ENCODE measurements at places on chromosomes 13 and 19.

DNA sequence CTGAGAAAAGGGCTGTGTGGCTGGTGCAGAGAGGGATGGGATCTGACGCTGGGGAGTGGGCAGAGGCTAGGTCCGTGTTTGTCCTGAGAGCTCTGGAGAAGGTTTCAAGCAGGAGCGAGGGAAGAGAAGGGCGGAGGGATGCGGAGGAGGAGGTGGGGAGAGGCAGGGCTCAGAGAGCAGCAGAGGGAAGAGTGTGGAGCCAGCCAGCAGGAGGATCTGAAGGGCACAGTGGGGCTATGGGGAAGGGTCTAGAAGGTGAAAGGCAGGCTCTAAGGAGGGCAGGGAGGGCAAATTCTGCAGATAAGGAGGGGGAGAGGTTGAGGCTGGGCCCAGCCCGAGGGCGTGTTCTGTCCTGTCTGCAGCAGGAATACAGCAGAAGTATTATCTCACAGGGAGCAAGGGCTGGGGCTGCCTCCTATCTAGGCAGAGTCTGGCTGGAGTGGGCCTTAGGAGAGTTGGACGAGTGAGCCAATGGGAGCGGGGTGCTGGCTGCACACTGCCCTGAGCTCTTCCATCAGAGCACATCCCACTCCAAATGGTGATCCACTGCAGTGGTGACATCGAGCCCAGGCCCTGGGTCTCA is 6.1 kb downstream of the AP2A1 start:
- no peak for DNase-seq

DNA sequence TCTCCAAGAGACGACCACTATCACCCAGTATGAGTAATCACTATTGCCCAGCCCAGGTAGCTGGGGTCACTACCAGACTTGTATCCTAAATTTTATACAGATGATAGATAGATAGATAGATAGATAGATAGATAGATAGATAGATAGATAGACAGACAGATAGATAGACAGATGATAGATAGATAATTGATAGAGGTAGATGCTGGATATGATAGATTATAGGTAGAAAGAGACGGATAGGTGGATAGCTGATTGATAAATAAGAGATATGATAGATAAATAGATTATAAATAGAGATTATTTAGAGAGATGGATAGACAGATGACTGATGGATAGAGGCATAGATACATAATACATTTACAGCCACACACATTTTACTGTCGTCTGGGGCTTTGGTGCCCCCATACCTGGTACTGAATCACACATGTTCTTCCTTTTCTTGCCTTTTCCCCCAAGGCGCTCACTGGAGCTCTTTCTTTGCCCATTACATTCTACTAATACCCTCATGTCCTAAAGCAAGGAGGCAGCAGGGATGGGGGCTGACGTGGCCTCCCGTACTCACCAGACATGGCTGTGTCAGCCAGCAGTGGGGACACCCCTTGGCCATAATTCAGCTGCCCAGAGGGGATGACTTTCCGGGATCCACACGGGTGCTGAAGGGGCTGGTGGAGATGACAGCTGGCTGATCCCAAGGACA is 44.6 kb upstream of the CCNE1 start:
- DNase-seq: no peak

DNA sequence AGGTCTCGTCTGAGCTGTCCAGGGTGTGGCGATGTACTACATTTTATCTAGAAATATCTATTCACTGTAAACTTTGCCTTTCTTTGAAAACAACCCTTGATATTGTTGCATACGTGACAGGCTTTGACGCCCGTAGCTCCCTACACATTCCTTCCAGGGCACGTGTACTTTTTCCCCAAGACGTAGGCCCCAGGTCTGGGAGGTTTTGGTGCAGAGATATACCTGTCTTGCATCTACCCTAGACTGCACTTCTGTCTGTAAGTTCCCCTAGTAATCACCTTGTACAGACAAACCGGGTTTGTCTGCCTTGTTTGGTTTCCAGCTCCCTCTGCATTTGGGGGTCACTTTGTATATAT is 69.2 kb downstream of the ERICH6B start:
- DNase-seq: no peak

DNA sequence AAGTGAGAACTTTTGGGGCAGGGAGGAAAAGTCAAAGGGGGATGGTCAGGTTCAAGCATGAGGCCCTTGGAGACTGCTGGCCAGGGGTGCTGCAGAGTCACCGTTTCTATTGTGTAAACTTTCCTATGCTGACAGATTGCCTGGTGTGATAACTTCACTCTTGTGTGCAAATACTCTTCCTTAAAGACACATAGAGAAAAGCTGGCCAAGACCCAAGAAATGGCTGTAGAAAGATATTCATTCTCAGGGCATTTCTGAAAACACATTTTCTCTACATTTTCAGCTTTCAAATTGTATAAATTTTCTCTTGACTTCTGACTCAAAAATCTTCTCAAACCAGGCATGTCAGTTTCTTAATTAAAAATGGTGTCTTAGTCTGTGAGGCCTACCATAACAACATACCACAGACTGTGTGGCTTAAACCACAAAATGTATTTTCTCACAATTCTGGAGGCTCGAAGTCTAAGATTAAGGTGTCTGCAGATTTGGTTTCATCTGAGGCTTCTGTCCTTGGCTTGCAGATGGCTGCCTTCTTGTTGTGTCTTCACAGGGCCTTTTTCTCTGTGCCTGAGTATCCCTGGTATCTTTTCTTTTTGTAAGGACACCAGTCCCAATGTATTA is 304.5 kb downstream of the KCNRG start:
- peak; percentile 37 for DNase-seq

- DNase-seq: no peak
Measured at GRCh38 chr13:35979361-35979951, 151.7 kb downstream of the DCLK1 start.

GRCh38 chr13:76630629-76631230 is 255.5 kb downstream of the KCTD12 start:
- no peak for DNase-seq
